T-helper 1 cell (primary cell): ENCODE measurements at places on chromosomes 1 and 21.
A peak's percentile ranks its signal among the peaks of the same experiment; 100 is the strongest.

- no peak for DNase-seq
Measured at GRCh38 chr1:223482132-223482531, 88.9 kb downstream of the CCDC185 start.

- no peak for DNase-seq
Measured at GRCh38 chr1:77874804-77875445, 13.5 kb upstream of the NEXN start.

DNA sequence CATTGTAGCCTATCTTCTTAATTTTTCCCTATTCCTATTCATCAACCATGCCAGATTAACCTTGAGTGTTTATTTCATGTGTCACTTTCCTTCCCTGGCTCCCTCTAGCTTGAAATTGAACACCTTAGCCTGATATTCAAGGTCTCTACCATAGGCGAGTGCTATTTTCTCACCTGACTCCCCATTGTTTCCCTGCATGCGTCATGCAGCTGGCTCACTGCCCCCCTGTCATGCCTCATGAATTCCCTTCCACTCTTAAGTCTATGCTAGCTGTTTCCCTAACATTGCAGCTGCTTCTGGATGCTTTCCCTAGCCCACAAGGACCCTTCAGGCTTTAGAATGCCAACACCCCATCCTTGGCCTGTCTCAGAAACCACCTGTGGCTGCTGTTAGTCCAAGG lies 56.7 kb upstream of the CD1D start:
- DNase-seq: no peak

DNA sequence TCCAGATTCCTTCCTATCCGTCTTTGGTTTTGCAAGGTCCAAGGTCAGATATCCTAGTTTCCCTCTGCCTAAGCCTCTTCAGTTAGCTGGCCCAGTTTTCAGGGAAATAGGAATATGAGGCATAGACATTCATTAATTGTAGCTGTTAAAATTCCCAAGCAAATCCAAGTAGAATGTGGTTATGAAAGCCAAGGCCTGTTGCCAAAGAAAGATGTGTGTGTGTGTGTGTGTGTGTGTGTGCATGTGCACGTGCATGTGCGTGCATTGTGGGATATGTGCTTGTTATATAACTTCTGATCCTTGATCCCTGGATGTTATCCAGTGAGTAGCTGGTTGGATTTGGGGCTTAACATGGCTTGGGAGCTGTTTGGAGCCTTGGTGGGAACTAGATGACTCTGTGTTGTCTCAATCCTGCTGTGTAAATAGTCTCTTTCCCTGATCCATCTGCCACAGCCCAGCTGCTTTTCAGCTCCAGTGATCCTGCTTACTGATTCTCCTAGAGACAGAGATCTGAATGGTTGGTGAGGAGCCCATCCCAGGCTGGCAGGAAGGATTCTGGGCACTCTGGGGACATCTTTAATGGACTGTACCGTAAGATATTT lies 70.6 kb upstream of the GCLM start:
- no peak for DNase-seq

DNA sequence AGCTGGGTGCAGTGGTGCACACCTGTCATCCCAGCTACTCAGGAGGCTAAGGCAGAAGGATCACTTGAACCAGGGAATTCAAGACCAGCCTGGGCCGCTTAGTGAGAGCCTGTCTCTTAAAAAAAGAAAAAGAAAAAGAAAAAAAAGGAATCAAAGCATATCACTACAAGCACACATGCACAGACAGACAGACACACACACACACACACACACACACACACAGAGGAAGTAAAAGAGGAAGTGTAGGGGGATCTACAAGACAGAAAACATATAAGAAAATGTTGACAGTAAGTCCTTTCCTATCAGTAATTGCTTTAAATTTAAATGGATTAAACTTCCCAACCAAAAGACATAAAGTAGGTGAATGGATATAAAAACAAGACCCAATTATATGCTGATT lies 180.3 kb downstream of the FAF1 start:
- no peak for DNase-seq

- DNase-seq: no peak
Measured at GRCh38 chr1:36349241-36349671, 25.8 kb upstream of the EVA1B start.

GRCh38 chr1:44652445-44653106 lies 21.7 kb downstream of the TMEM53 start:
- DNase-seq: peak; percentile 55

DNA sequence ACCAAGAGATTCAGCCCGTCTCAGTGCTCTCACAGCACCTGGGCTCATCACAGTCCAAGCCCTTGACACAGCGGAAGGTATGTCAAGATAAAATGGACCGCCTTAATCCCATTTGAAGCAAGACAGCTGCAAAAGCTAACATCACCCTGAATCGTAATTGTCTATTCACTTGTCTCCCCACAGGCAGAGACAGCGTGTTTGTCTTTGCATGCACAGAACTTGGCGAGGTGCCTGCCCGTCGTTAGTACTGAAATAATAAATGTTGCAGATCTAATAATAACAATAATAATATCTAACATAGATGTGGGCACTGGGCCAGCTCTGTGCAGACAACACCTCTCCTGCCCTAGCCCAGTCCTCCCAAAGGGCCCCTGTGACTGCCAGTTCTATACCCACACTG lies 271.7 kb downstream of the NPHP4 start:
- no peak for DNase-seq
